Thoracic aorta (tissue), 2 donors: ENCODE measurements at places on chromosomes 11 and 22. TPM values are rescaled to one million over a fixed set of nuclear protein-coding genes. Genes with fewer than 3 reads are reported as not detected.

PGA5 gene
- not detected for total RNA-seq

SSTR3 gene
- not detected for total RNA-seq

HEPN1 gene
- total RNA-seq, result 0.41 TPM

SPDYC gene
- total RNA-seq, result not detected

DNA sequence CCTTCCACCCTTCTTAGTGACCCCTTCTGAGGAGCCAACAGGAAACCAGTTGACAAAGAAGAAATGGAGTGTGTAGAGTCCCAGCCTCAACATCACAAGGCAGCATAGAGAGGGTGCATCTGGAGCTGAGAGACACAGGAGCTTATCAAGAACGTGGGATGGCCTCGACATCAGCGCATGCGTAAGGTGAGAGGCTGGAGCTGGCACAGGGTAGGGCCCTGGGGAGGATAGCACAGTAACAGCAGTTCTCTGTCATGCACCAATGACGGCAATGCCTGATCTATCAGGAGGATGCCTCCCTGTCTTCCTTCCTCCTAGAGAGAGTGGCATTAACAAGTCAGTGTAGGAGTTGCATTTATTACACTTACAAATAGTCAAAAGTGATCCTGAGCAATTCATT is 426.1 kb downstream of the NTM start:
- H3K36me3 ChIP-seq, result no peaks in the 10 kb centered on the region
- no peak overlapping the region for H3K27ac ChIP-seq
- no peaks in the 10 kb centered on the region for H3K4me1 ChIP-seq
- no peak for DNase-seq
- no peaks in the 10 kb centered on the region for H3K27me3 ChIP-seq

- no peak for DNase-seq
- H3K27me3 ChIP-seq, result no peaks in the 10 kb centered on the region
- no peaks in the 10 kb centered on the region for H3K36me3 ChIP-seq
Measured at GRCh38 chr11:20839231-20839630, 169.8 kb downstream of the NELL1 start.

GRCh38 chr22:27637604-27638003 is 164.0 kb downstream of the MN1 start:
- no peak overlapping the region for H3K27ac ChIP-seq
- no peak overlapping the region for H3K4me3 ChIP-seq
- H3K27me3 ChIP-seq, result no peaks in the 10 kb centered on the region

- no peak for DNase-seq
- H3K4me3 ChIP-seq, result no peak overlapping the region
- no peaks in the 10 kb centered on the region for H3K27me3 ChIP-seq
- H3K27ac ChIP-seq, result no peak overlapping the region
Measured at GRCh38 chr22:20035375-20036083, 14.6 kb downstream of the TANGO2 start.

- H3K4me3 ChIP-seq, result peak within 1 kb of the TSS; percentile 83
- H3K27ac ChIP-seq, result peak within 1 kb of the TSS; percentile 94
- no peaks in the 10 kb centered on the region for H3K36me3 ChIP-seq
- DNase-seq, result peak; percentile 25
- peaks cover 30% of the 10 kb centered on the region for H3K4me1 ChIP-seq
Measured at GRCh38 chr22:24805790-24806662, at the start of gene SGSM1. Gene SGSM1 (plus strand): TSS chr22:24806211. CDS start chr22:24806326, 115 bp downstream.

DNA sequence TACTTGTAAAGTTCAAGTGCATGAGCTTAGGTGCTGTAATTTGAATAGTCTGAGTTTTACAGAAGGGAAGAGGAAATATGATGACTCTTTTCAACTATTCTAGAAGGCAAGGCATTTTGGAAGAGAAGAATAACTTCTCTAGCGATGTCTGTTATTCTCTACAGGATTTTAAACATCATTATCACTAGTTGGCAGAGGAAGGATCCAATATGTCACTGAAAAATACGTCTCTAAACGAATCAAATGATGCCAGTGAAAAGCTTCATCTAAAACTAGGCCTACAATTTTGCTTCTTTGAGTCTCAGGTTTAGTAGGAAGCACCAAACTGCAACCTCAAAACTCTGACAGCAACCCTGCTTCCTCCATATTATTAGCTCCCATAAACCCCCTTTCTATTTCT is 581.4 kb downstream of the DLG2 start:
- DNase-seq, result no peak
- H3K36me3 ChIP-seq, result no peaks in the 10 kb centered on the region
- H3K27me3 ChIP-seq, result no peaks in the 10 kb centered on the region
- H3K4me1 ChIP-seq, result no peaks in the 10 kb centered on the region

- H3K4me3 ChIP-seq, result peak overlapping the region; percentile 95
- H3K4me1 ChIP-seq, result peaks cover 42% of the 10 kb centered on the region
- peak; percentile 9 for DNase-seq
Measured at GRCh38 chr11:10808235-10808552, 532 bp downstream of the EIF4G2 start.

DNA sequence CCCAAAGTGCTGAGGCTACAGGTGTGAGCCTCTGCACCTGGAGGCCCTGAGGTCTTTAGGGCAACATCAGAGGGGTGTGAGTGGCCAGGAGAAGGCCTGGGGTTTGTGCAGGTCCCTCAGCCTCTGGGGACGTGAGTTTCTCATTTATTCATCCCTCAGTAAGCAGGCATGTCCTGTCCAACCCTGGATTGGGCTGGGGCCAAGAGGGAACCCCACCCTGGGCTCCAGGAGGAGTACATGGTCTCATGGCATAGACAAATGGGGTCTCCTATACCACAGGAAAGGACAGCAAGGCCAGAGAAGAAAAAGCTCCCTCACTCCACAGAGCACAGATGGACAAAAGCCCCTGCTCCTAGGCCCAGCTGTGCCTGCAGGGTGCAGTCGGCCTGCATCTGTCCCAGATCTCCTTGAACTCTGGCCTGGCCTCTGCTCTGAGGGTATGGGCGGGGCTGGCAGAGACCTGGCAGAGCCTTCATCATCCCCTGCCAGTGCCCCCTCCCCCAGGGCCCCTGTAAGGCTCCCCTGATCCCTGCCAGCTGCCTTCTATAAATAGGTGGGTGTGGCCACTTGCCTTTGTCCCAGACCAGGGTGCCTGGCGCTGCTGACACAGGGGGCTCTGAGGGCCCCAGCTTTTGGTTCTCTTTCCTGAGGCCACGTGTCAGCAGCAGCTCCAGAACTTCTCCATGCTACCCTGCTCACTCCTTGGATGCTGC is 34.6 kb downstream of the A4GALT start:
- H3K36me3 ChIP-seq, result no peaks in the 10 kb centered on the region
- peak overlapping the region; percentile 93 for H3K27ac ChIP-seq
- no peak for DNase-seq
- H3K27me3 ChIP-seq, result no peaks in the 10 kb centered on the region

DNA sequence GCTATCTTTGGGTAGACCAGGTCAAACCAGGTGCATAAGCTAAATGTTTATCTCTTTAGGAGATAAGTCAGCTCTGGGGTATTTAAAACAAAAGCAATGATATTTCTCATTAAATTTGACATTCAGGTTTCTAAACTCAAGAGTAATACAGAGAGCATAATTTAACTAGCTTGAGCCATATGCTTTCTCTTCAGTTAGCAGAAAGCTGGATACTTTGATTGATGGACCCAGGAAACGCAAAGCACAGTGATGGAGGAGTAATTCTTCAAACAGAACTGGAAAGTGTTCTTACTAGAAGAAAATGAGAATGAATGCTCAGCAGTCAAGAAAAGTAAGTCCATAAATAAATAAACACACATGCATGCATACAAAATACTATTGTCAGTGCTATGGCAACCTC is 885.7 kb upstream of the RAG2 start:
- no peak overlapping the region for H3K27ac ChIP-seq
- no peak for DNase-seq
- H3K4me3 ChIP-seq, result no peak overlapping the region
- H3K36me3 ChIP-seq, result no peaks in the 10 kb centered on the region

GRCh38 chr11:66317322-66317722 is 478 bp upstream of the CD248 start:
- H3K4me3 ChIP-seq, result peak overlapping the region; percentile 71
- H3K27me3 ChIP-seq, result peaks cover 5% of the 10 kb centered on the region
- peak overlapping the region; percentile 9 for H3K27ac ChIP-seq
- DNase-seq, result no peak
- H3K36me3 ChIP-seq, result no peaks in the 10 kb centered on the region

DNA sequence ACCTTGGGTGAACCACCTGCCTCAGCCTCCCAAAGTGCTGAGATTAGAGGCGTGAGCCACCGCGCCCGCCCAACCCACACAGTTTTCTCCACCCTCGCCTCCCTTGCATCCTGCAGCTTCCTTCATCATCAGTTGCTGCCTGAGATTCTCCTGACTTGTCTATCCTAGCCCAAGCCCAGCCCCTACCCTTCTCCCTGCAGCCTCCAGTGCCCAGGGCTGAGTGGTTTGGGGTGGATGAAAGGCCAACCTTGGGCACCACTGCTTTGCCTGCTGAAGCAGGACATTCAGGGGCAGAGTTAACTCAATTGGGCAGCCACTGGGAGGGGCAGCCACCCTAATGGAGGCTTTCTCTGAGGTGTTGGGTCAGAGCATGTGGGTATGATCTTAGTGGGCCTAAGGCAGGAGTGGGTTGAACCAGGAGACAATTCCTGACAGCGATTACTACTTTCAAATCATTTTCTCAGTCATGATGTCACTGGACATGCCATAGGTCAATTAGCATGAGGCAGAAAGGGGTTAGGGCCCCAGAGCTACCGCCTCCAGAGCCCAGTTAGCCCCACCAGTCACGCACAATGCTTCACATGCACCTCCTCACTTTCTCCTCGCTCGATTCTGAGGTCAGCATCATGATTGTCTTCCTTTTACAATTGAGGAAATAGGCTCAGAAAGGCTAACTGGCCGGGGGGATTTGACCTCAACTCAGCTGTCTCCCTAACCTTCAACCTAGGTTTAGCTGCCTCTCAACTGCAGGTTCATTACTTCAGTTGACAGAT is 1.0 kb upstream of the FKBP2 start:
- H3K27ac ChIP-seq, result peak overlapping the region; percentile 99
- DNase-seq, result no peak
- peaks cover 19% of the 10 kb centered on the region for H3K36me3 ChIP-seq

DNA sequence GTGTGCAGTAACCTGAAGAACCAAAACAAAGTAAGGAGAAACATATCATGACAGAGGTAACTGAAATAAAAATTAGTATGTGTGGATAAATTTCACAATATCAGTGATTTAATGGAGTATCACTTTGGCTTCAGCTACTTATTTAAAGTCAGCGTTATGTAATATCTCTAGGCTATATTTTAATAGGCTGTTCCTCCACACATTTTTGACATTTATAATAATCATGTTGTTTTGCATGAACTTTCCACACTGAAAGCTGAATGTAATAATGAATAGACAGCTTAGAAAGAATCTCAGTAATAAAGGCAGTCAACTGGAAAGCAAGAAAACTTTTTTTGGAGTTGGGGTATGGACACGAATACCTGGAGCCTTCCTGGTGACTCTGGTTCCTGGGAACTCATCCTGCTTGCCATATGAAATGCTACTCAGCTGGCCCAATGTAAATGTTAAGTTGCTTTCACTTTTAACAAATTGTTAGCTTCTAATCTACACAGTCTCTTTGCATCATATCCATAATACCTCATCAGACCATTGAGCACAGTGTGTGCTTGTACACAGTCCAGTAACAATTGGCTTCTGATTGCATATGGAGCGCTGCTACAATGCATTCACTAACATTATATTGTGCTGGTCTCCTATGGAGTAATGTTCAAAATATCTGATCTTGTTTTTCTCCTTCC is 257.7 kb downstream of the SOX6 start:
- DNase-seq, result no peak
- H3K27ac ChIP-seq, result no peak overlapping the region
- H3K36me3 ChIP-seq, result no peaks in the 10 kb centered on the region
- H3K4me3 ChIP-seq, result no peak overlapping the region

DNA sequence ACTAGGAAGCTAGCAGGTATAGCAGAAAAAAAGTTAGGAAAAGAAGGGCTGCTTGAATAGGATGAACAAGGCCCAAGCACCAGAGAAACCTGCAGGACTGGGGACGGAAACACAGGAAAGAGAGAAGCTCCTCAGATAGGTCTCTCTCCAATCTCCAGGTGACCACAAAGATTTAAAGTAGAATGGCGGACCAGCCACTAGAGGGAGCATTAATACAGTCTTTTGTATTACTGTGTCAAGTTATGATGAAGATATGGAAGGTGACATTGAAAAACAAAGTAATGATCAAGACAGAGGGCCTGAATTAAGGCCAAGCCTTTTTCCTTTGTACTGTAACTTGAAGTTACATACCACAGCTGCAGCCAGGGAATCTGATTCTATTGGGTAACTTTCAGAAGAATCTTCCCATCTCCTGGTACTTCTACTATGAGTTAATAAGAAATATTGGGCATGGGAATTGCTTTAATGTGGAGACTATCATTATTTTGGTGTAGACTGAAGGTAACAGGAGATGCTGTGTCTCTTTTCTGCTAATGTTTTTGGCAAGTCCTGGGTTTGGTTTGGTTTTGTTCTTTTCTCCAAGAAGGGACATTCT is 33.8 kb downstream of the OR2AG2 start:
- no peak overlapping the region for H3K27ac ChIP-seq
- H3K4me3 ChIP-seq, result no peak overlapping the region
- no peak for DNase-seq
- H3K27me3 ChIP-seq, result no peaks in the 10 kb centered on the region
- H3K36me3 ChIP-seq, result no peaks in the 10 kb centered on the region

GRCh38 chr11:76181371-76181770 is 24.9 kb downstream of the WNT11 start:
- peaks cover 6% of the 10 kb centered on the region for H3K4me1 ChIP-seq
- DNase-seq, result no peak
- H3K4me3 ChIP-seq, result no peak overlapping the region
- no peaks in the 10 kb centered on the region for H3K27me3 ChIP-seq
- no peaks in the 10 kb centered on the region for H3K36me3 ChIP-seq

- H3K36me3 ChIP-seq, result peaks cover 4% of the 10 kb centered on the region
- H3K4me3 ChIP-seq, result no peak overlapping the region
- no peak for DNase-seq
- H3K4me1 ChIP-seq, result no peaks in the 10 kb centered on the region
- H3K27me3 ChIP-seq, result no peaks in the 10 kb centered on the region
Measured at GRCh38 chr11:20474176-20474881, 86.8 kb downstream of the PRMT3 start.

- H3K27me3 ChIP-seq, result no peaks in the 10 kb centered on the region
- H3K4me1 ChIP-seq, result peaks cover 5% of the 10 kb centered on the region
- DNase-seq, result no peak
- H3K4me3 ChIP-seq, result no peak overlapping the region
- H3K27ac ChIP-seq, result no peak overlapping the region
Measured at GRCh38 chr11:110069158-110069737, 23.9 kb upstream of the ZC3H12C start.

GRCh38 chr11:3036419-3036818 is 20.8 kb downstream of the CARS1 start:
- no peak overlapping the region for H3K4me3 ChIP-seq
- H3K4me1 ChIP-seq, result no peaks in the 10 kb centered on the region
- H3K27ac ChIP-seq, result no peak overlapping the region
- H3K36me3 ChIP-seq, result peaks cover 37% of the 10 kb centered on the region
- no peak for DNase-seq

- no peaks in the 10 kb centered on the region for H3K27me3 ChIP-seq
- H3K27ac ChIP-seq, result peak overlapping the region; percentile 10
- DNase-seq, result peak; percentile 30
- H3K4me1 ChIP-seq, result peaks cover 9% of the 10 kb centered on the region
Measured at GRCh38 chr11:74278721-74279161, 32.7 kb downstream of the P4HA3 start.
